Non-pigmented ciliary epithelial cell (primary cell): ENCODE measurements at places on chromosomes 1 and 21.
A peak's percentile ranks its signal among the peaks of the same experiment; 100 is the strongest.

- no peak for DNase-seq
These were observed 309.1 kb downstream of the MATN1 start for GRCh38 chr1:30414086-30414850.

GRCh38 chr21:19781881-19782652 lies 1216.1 kb upstream of the NCAM2 start:
- no peak for DNase-seq

DNA sequence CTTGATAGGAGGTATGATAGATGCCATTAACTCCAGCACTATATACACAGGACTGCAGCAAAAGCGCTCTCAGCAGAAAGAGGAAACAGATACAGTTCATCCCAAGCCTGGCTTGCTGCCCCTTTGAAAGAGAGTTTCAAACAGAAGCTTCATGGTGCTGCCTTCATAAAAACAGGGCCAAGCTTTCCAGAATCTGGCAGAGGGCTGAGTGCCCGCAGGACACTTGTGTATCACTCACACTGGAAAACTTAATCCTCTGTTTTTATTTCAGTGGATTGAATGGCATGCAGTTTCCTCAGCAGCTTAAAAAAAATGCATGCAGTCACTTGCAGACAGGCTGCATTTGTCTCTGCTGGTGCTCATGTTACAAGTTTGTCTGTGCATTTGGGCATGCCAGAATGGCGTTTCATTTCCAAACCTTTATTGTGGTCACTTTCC lies 40.4 kb downstream of the KCNJ15 start:
- peak; percentile 66 for DNase-seq

GRCh38 chr1:32742199-32742947 lies 39.8 kb upstream of the SYNC start:
- no peak for DNase-seq

DNA sequence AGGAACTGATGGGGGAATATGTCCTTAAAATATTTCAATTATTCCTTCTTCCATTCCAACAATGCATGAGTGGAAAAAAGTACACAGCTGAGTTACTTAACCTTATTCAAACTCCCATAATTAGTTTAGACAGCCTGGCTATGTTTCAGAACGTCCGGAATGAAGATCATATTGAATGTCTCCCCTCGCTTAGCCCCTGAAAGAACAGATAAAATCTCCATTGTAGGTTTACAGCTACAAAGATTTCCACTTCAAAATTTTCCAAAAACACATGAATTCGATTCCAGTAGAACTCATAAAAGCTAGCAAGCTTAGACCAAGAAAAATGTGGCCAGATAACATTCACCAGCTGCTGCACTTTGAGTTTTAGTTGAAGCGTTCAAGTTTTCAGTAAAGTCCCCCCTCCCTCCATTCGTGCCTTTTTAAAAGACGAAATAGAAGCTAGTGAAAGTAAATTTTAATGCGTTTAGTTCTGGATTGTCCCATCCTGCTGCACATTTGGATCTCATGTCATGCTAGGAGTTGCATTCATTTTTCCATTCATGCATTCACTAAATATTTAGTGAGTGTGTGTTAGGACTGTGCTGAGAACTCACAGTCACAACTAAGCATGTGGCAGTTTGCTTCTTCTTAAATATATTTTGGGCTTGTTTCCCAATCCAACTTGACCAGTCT lies 29.4 kb upstream of the SSX2IP start:
- no peak for DNase-seq

- no peak for DNase-seq
These were observed 123.5 kb downstream of the OLFML2B start for GRCh38 chr1:161900160-161900559.

- DNase-seq = no peak
These were observed 23.1 kb upstream of the ATP6V1G3 start for GRCh38 chr1:198563583-198563982.

DNA sequence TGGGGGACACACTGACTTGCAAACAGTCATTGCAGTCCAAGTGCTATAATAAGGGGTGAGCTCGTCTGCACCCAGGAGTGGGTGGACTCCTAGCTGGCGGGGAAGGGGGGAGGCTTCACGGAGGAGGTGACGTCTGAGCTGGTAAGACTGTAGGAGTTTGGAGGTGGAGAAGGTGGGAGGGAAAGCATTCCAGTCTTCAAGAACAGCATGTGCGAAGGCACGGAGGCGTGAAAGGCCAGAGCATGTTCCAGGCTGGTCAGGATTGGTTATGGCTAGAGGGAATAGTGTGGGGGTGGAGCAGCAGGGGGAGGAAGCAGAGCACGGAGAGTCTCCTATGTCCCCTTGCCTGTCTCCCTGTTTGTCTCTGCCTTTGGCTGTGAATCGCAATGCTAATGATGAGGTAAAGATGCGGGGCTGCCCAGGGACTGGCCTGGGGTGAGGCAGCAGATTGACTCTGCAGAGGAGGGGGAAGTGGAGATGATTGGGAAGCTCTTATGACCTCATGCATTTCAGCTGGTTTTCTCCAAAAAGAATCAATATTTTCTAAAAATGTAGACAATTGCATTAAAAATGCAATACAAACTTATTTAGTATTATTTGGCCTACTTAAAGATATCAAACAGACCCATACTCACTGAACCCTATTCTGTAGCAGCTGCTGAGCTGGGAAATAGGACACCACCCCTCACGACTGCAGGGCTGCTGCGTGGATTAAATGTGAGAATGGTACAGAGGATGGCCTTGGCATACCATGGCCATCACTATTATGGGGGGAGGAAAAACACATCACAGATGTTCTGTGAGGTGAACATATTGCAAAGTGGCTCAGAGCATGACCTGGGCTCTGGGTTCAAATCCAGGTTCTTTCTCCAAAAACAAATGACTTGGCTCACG lies 2.6 kb upstream of the ZNF436 start:
- DNase-seq = no peak

DNA sequence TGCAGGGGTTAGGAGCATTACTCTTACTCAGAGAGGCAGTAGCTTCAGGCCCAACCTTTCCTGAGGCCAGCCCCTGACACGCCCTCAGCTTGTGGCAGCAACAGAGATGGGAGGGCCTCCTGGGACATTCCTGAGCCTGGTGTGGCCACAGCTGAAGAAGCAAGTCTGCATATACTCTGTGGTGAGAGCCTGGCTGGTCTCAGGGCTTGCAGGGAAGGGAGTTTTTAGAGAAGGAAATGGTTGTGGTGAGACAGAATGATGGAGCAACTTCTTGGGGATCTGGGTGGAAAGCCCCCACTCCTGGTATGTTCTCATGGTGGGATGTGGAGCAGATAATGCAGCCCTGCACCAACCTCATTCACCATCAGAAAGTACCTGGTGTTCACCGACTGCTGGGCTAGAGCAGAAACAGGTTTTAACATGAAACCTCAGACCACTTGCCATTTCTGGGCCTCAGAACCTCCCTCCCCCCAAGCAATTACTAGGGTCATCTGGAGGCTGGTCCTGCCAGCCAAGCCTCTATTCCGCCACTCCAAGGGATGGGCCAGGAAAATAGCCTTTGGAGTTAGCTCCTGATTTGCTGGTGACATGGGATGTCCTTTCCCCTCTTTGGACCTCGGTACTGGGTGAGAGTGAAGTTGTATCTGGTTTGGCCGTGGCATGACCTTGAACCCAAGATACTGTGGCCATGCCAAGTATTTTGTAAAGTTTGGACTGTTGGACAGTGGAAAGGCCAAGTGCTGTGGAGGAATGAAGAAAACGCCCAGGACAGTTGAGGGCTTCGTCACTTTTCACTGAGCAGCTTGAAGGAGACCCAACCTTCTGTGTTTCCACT lies 28.1 kb upstream of the RNF19B start:
- peak; percentile 90 for DNase-seq

- no peak for DNase-seq
These were observed 35.8 kb downstream of the LAMC1 start for GRCh38 chr1:183058851-183059502.
